Activated T-cell treated with anti-CD3 and anti-CD28 coated beads for 1 hour (primary cell): ENCODE measurements at places on chromosomes 6 and 20.

DNA sequence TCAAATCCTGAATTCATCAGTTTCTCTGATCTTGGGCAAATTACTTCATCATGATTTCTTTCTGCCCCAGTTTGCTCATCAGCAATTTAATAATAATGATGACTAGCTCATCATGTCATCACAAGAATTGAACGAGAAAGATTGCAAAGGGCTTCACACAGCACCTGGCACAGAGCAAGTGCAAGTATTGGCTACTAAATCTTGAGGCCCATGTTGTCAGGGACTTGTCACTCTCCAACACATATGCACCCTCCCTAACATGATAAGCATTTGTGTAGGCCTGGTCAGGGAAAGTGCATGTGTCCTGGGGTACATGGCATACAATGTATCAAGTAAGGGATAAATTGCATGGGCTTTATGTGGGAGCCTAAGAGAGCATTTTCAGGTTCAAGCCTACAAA, 6.4 kb downstream of the SMLR1 start:
- DNase-seq = no peak

DNA sequence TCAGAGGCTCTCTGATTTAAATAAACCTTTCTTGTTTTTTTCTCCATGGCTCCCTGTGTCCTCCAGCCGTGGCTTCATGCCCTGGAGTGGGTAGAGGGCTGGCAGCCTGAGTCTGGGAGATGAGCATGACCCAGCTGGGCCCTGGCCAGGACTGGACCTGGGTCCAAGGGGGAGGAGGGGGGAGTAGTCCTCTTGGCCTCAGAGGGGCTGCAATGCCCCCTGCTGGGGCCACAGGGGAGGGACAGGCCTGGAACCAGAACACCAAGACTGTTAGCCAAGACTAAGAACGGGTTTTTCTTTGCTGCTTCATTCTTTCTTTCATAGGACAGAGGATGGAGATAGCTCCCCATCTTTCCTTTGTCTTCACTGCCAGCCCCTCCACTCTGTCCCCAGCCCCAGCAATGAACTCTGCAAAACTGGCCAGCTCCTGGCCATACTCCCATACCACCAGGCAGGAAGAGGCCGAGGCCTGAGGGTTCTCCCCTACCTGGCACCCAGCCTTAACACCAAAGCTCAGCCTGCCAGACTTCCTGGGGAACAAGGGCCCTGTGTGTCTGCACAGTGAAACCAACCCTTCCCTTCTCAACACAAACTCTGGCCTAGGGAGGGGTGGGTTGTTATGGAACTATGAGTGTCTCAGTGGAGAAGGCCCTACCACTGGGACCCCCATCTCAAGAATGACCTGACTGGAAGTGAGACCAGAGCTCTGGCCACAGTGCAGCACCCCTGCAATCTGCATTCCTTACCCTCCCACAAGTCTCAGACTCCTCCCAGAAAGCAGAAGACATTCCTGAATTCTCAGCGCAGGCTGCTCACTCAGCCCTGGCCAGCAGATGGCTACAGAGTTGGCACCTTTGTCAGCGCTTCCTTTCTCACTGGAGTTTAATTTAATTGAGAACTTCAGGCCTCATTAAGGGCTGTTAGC, 11.0 kb downstream of the SLC29A1 start:
- no peak for DNase-seq

DNA sequence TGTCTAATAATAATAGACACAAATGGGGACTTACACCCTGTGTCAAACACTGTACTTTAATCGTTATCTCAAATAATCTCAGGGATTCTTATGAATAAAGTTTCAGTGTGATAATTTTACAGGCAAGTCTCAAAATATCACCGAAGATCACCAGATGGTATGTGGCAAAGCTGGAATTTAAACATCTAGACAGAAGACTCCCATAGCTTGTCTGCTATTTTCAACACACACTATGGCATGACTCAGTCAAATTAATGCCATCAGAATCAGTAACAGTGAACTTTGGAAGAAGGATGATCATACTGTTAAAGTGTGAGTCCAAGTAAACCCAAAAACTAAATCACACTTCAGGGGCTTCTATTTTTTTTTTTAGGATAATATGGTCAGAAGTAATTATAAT, 867.6 kb upstream of the FLRT3 start:
- no peak for DNase-seq

- no peak for DNase-seq
Measured at GRCh38 chr20:43838703-43839060, 76.0 kb upstream of the TOX2 start.

DNA sequence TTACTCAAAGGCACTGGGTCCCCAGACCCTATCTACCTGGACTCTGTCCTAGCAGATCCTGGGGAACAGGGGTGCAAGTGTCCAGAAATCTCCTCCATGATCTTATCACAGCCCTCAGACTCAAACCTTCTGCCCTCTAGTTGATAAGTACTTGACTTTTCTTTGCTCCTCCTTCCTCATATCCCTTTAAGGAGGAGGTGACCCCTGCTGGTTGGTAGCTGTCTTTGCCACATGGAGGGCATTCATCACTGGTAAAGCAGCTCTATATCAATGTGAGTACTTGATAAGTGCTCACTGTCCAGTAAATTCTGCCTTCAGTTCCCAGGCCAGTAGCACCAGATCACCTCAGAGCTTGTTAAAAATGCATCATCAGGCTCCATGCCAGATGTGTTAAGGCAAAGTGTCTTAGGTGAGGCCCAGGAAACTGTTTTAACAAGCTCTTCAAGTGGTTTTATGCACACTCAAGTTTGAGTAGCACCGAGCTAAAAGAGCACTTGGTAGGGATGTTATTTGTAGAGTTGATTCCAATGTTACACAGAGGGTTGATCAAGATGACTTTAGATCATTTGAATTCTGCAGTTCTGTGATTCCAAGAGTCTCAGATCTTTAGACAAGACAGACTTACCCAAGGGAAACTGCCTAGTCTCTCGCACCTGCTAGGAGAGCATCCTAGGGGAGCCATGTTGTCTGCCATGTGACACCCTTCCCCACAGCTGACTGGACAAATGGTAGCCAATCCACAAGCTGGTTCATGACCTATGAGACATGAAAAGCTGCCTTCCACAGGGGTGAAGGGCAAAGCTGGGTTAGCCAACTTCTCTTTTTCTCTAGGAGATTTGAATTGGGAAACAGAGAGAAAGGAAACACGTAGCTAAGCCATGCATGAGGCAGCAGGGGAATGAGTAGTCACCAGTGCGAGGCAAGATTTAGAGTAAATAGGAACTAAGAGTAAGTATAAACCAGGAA, 18.6 kb downstream of the TREML2 start:
- peak; percentile 26 for DNase-seq

GRCh38 chr6:131199568-131200272, 64.5 kb downstream of the AKAP7 start:
- DNase-seq = peak; percentile 51

DNA sequence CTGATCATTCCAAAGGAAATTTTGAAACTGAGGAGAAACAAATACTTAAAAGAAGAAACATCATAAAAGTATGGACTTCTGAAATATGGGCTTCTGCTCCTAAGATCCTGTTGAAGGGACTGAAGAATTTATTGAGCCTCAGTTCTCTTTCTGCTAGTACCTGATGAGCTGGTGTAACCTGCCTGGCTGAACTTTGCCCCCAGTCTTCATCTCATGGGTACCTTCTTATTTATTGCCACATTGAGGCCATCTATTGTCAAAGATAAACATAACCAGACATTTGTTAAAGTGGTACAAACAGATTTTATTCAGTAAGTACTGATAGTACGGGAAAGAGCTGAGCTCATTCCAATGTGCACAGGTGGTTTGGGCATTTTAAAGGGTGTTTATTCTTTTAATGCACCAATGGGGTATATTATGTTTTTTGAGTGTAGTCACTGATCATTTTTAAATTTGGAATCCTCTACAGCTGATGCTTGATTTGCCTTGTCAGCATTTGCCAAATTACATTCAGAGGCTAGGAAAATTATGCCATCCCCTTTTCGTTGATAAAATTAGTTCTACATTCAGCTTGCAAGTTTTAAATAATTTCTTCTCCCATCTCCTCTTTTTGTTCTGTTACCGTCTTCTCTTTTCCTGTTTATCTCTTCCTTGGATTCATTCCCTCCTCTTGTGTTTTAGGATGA, 118.2 kb downstream of the PRIM2 start:
- DNase-seq = no peak

- DNase-seq = no peak
Measured at GRCh38 chr20:35743693-35744491, 1.8 kb upstream of the RBM39 start.

- no peak for DNase-seq
Measured at GRCh38 chr6:106318851-106319250, 6.7 kb downstream of the ATG5 start.

GRCh38 chr6:146884728-146885127, 286.0 kb downstream of the ADGB start:
- no peak for DNase-seq

DNA sequence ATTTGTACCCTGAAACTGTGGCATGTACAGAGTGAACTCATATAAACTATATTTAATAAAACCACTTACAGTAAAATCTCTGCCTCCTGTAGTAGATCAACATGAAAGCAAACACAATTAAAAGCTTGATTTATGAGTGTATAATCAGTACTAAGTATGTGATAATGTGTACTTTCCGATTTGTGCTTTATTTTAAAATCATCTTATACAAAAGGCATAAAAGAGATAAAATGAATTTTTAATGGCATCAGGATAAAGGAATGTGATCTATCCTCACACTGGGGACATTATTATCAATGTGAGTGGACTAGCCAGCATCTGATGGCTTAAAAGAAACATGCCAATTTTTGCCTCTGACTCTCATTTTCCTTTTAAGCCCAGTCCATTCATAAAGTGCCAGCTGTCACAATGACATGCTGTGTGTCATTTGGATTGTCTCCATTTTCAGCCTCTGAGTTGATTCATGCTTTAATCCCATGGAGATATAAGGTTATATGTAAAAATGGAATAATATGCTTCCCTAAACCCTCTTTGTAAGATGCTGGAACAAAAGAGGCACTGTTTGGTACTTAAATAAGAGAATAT, 831.6 kb upstream of the EYS start:
- no peak for DNase-seq

DNA sequence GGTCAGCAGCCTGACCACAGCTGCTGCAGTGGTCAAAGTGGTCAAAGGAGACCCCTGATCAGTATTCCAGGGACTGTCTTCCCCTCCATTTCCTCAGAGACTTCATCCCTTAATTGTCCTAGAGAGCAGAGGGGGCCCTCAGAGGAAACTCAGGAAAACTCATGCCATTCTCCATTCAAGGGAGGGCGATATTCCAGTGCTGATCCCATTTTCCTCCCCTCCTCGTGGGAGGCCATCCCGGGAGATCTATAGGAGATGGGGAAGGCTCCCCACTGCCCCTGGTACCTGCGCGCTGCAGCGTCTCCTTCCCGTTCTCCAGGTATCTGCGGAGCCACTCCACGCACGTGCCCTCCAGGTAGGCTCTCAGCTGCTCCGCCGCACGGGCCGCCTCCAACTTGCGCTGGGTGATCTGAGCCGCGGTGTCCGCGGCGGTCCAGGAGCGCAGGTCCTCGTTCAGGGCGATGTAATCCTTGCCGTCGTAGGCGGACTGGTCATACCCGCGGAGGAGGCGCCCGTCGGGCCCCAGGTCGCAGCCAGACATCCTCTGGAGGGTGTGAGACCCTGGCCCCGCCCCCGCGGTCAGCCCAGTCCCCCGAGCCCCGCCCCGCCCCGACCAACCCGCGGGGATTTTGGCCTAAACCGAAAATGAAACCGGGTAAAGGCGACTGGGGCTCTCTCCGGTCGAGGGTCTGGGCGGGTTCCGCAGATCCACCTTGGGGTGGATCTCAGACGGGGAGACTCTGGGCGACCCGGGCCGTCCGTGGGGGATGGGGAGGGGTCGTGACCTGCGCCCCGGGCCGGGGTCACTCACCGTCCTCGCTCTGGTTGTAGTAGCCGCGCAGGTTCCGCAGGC, 878 bp downstream of the HLA-C start:
- peak; percentile 56 for DNase-seq

DNA sequence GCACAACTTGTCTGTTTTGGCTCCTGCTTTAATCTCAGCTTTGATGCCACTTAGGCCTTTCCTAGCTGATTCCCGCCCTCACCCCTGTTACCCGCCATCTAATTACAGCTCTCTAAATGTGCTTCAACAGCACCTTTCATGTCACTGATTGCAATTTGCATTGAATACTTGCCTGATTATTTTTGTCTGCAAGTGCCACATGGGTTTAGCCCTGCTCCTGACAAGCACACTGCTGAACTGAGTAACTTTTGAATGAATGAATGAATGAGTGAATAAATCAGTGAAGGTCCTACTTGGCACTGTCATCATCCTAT, 591 bp upstream of the DCBLD1 start:
- no peak for DNase-seq

DNA sequence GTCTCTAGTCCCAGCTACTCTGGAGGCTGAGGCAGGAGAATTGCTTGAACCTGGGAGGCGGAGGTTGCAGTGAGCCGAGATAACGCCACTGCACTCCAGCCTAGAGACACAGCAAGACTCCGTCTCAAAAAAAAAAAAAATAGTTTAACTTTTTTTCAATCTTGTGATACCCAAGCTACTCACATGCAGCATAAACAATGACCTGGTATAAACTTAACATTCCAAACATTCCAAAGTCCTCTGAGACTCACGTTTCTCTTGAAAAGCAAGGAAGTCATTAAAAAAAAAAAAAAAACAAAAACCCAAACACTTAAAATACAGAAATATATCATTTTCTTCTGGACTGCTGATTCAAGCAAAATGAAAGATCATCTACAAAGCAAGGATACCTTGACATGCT, 14.3 kb downstream of the CRNKL1 start:
- DNase-seq = no peak

GRCh38 chr6:119161438-119161837, 83.0 kb upstream of the FAM184A start:
- DNase-seq = no peak

DNA sequence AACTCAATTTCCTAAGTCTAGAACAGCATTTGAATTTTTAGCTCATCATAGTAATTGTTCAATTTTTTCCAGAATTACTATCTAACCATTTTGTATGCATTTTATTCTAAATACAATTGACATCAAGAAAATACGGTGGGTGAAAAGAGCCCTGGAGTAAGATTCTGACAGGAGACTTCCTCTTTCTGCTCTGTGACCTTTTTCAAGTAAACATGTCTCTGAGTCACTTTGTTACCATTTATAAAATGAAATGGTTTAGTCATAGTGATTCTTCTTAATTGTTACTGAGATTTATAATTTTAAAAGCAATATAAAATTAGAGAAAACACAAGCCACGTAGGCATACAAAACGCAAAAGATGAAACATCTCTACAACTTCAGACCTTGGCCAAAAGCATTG, 80.2 kb downstream of the PLCB1 start:
- no peak for DNase-seq

DNA sequence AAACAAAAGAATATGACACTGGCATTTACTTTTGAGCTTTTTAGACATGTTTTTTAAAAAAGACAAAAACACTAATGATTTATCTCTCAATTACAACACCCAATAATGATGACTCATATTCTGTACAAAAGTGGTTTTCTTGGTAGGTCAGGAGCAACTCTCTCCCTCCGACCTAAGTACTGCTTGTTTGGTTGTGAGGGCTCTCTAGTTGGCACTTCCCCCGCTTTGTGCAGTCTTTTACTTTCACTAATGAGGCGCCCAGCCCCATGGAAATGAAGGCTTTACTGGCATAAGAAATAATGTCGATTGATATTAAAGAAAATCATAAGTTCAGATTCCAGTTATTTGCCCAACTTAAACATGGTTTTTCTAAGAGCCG, 1.3 kb downstream of the KPNA5 start:
- no peak for DNase-seq

GRCh38 chr6:53860511-53860910, 65.7 kb downstream of the LRRC1 start:
- DNase-seq = no peak
